Renal cortex interstitium (tissue), 15 donors: ENCODE measurements at places on chromosomes 2 and 18.

- DNase-seq = no peak
These were observed 1265.0 kb downstream of the LRP1B start for GRCh38 chr2:140865837-140866236.

- DNase-seq = no peak
These were observed 633.0 kb upstream of the TMEFF2 start for GRCh38 chr2:192827735-192828134.

GRCh38 chr2:667332-667999, 9.7 kb downstream of the TMEM18 start:
- DNase-seq = no peak

DNA sequence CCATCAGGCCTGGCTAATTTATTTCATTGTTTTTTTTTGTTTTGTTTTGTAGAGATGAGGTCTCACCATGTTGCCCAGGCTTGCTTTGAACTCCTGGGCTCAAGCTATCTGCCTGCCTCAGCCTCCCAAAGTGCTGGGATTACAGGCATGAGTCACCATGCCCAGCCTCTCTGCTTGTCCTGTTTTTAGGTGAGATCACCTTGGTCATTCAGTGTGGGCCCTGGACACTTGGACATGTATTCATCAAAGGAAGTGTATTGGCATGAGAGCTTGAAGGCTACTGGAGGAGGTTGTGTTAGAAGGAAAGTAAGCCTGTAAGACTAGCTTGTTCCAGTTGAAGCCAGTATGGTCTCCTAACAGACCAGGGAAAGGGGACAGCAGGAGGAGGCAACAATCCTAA, 229.2 kb upstream of the RGPD4 start:
- DNase-seq = no peak

- DNase-seq = no peak
These were observed 24.9 kb downstream of the TWIST2 start for GRCh38 chr2:238872628-238873380.

DNA sequence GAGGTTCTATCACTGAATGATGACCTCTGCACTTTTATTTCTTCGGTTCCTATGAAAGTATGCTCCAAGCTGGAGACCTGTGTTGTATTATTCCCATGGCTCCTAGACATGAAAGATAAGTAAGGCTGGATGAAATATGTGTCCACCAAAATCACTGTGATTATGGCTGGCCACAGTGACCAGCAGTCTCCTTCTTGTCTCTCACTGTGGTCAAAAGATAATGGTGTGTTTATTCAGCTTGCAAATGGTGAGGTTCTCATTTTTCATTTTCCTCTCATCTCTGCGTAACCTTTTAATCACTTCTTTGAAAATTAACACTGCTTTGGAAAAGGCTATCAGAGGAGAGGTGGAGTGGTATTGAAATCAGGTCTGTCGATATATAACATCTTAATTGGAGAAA, 107.8 kb upstream of the DAPL1 start:
- no peak for DNase-seq
